Nasal cavity respiratory epithelium epithelial cell of viscerocranial mucosa (primary cell): ENCODE measurements at places on chromosomes 4 and X. TPM values are rescaled to one million over a fixed set of nuclear protein-coding genes. Genes with fewer than 3 reads are reported as not detected.

The CENPVL3 gene
- not detected in 2 replicates for total RNA-seq

The STPG2 gene
- 0.34 and 0.36 TPM in 2 replicates for total RNA-seq

The MAGIX gene
- 2.3 and 2.7 TPM in 2 replicates for total RNA-seq

The GAGE12J gene
- total RNA-seq = not detected in 2 replicates

The FGFBP2 gene
- not detected in 2 replicates for total RNA-seq

The PDGFRA gene
- 0.36 TPM in 1 of 2 replicates, not detected in the other for total RNA-seq

The CTAG1B gene
- total RNA-seq = not detected in 2 replicates

The APLN gene
- total RNA-seq = under 0.01 and 0.07 TPM in 2 replicates

The RAB41 gene
- not detected in 2 replicates for total RNA-seq

The ABCG2 gene
- 0.21 and 0.68 TPM in 2 replicates for total RNA-seq

The AFAP1 gene
- total RNA-seq = 21.9 and 45.3 TPM in 2 replicates

The FAM9B gene
- not detected in 2 replicates for total RNA-seq

The ACTRT1 gene
- total RNA-seq = not detected in 2 replicates
